Sigmoid colon (tissue), 7 donors: ENCODE measurements at places on chromosomes 7 and 10.

- DNase-seq = peak; percentile 54
Observed at GRCh38 chr7:27224983-27225934, 17.3 kb upstream of the EVX1 start.

DNA sequence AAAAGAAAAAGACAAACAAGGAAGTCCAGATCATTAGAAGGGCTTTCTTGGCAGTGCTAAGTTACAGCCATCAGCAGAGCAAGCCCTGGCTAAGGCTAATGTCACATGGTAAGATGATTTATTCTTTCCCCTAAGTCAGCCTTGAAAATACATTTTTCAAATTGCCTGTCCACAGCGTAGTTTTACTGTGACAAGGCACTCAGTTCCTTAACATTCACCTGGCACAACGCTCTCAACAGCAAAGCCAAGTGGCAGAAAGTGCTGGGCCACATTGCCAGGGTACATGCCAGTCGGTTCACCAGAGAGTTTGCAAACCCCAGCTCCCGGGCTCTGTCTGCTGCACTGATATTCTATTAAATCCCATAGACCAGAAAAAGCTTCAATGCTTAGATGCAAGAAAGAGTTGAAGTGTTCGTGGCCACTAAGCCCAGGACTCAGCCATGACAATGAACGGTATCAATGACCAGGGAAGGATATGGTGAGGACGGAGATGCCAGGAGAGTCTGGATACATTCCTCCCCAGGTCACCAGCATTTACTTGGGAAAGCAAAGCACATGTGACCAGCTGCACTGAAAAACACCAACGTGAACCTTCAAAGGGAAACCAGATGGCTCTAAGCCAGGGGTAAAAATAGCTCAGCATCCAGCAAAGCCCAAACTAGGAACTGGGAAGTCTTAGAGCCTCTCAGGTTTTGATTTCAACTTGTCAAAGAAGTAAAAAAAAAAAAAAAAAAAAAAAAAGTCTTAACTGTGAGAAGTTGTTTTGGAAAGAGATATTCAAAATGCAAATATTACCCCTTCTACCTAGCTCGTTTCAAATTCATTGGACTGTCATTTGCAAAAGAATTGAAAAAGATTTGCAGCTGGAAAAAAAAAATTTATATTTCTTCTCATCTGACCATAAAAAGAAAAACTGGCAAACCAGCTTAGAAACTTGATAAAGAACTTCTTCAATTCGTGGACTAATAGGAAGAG is 23.9 kb upstream of the MPP7 start:
- peak; percentile 88 for DNase-seq

- no peak for DNase-seq
Observed at GRCh38 chr10:88853155-88853881, 1.7 kb upstream of the ANKRD22 start.

DNA sequence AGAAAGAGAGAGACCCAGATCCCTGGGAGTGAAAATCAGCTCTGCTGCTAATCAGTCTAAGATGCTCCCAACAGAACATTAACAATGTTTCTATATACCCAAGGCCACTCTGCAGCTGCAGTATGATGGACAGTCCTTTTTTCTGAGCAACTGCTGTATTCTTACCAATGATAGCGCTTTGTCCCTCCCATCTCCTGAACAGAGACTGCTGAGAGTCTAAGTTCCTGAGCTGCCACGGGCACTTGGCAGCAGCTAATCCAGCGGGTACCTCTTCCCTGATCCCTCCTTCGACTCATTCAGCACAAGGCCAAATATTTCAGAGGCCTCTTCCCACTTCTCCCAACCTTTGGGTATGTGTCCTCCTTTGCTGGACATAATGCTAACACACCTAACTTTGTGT is 7.7 kb downstream of the CPVL start:
- DNase-seq = no peak

DNA sequence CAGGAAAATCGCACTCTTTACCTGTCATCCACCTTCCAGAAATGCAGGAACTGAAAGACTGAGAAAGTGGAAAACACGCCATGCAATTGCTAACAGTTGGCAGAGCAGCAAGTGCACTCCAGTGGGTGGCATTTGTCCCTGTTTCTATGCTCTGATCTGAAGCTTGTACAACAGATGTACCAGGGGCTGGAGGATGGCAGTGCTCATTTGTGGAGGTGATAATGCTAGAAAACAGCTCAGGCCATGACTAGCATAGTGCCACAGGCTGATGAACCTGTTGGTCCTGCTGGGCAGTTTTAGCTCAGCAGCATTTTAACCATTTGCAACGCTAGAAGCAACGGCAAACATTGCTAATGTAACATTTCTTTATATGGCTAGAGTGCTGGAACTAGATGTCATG is 199.9 kb upstream of the NRP1 start:
- no peak for DNase-seq

DNA sequence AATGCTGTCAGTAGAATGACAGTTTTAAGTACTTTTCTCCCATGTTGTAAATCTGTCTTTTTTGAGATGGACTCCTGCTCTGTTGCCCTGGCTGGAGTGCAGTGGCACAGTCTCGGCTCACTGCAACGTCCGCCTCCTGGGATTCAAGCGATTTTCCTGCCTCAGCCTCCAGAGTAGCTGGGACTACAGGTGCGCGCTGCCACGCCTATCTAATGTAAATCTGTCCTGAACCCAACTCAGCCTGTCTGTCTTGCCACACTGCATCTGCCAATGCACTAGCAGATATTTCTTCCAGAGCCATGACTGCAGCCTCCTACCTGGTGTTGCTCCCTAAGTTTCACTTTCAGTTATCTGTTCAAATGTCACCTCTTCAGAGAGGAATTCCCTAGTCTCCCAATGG is 264.1 kb downstream of the PHF14 start:
- DNase-seq = no peak

DNA sequence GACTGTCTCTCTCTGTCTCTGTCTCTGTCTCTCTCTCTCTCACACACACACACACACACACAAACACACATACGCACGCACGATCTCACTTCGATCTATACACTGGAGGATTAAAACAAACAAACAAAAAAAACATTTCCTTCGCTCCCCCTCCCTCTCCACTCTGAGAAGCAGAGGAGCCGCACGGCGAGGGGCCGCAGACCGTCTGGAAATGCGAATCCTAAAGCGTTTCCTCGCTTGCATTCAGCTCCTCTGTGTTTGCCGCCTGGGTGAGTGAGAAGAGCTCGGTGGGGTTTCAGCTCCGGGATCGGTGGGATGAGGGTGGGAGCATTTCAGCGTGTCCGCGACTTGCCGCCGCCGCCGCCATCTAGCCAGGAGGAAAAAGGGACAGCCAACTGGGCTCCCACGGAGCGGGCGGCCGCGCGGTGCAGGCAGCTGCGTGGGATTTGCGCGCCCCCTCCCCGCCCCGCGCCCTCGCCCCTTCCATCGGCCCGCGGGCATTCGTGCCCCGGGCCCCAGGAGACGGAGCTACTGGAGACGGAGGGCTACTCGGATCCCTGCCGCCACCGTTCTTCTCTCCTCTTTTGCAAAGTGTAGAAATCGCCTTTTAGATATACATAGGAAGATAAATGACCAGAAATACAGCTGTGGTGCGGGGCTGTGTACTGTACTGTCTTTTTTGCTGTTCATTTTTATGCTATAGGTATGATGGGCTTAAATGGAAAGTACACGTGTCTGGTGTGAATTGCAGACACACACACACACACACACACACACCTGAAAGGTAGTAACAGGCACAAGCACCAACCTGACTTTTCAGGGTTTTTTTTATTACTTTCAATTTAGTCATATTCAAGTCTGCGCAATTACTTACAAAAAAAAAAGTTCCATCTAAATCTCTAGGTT is 581 bp downstream of the PTPRZ1 start:
- no peak for DNase-seq

GRCh38 chr10:114810926-114811325 is 10.7 kb upstream of the FHIP2A start:
- DNase-seq = no peak

- DNase-seq = no peak
Observed at GRCh38 chr10:117241541-117242462, 888 bp downstream of the SLC18A2 start.

DNA sequence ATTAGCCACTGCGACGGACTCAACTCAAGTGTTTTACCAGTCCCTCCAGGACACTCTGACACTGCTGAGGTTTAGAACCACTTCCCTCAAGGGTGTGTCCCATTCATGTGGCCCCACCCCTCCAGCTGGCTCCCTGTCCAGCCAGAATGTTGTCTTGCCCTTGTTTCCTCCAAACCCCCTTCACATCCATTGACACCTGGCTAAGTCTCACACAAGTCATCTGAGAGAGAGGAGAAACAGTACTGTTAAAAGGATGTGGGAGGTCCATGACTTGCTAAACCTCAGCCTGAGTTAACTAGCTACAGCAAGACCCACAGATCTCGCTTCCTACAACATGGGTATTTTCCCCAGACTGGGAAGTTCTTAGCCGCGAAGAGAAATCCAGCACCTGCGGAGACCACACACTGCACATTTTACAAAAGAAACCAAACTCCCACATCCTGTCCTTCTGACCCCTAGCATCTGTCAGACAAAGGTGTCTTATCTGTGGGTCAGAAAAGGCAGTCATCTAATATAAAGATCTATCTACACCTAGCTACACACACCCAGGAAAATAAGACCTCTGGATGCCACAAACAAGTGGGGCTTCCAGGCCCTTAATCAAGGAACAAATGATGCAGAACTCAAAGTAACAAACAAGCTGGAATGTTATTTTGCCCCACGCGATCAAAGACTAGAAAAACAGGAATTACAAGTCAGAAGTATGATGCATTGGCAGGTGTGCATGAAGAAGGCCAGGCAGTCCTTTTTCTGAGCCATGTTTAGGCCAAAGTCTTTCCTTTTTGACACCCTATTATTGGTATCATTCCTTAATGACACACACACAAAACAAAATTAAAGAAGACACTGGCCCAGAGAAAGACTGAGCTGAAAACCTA is 13.9 kb downstream of the OSBPL3 start:
- no peak for DNase-seq

GRCh38 chr10:73408061-73408460 is 5.8 kb downstream of the ANXA7 start:
- DNase-seq = no peak

DNA sequence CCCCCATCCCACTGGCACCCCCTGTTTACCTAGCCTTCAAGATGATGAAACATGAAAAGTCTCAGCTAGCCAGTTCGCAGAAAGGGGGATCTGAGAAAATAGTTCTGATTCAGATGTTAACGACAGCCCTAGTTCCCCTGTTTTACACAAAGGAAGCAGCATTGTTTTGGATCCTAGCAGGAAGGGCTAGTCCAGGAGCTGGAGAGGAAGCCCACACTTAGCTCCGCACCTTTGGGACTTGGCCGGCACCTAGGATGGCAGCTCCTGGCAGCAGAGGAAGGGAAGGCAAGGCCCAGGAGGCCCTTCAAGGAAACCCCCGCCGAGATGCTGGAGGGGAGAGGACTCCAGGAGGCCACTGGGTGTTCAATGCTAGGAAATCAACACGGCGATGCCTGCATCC is 29.0 kb upstream of the MGMT start:
- DNase-seq = no peak
